ENCODE measurements at places on chromosomes 7 and 10.

DNA sequence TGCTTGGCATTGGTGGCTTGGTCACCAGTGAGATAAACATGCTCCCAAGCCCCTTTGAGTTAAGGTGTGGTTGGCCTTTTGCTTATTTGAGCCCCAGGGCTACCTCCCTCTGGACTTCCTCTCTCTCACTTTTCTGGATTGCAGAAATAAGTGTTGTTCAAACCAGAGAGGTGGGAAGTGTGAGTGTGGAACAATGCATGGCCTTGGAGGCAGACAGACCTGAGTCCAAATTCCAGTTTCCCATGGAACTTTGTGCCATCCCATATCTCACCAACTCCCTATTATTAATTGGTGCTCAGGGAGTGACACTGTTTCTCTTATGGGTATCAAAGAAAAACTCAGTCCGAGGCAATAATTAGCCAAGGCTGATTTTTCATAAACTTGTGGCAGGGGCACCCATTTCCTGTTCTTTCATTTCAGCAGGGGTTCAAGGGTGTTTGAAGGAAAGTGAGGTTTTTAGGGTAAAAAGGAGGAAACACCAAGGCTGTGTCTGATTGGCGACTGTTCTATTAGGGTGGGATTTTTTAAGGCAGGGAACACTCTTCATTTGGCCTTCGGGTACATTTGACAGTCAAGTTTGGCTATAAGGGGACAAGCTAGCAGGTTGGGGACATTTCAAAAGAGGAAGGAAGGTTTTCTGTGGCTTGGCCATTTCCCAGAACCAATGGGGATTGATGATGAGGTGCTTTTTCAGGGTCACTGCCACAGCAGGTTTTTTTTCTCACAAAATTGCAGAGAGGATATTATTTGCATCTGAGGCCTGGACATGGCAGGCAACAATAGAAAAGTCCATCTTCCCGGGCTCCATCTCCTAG lies 148.8 kb upstream of the NPY start:
- no peak for DNase-seq

DNA sequence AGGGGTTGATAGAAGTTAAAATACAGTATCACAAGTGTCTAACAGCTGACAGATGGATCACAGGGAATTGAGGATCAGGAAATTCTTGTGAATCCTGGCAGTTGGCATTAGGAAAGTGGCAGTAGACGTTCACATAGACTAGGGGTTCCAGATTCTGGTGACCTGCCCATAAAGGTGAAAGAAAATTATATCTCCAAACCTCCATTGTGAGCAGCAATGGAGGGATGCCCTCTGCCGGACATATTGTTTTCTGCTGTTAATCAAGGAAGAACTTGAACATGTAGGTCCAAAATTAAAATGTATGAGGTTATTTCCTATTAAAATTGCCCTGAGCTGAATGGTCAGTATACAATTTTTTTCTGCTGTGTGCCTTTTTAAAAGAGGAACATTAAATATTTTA lies 5.1 kb downstream of the NME8 start:
- no peak for DNase-seq

GRCh38 chr10:58384544-58384998 lies 639 bp upstream of the TFAM start:
- no peak for DNase-seq

GRCh38 chr10:92567952-92568600 lies 5.8 kb downstream of the IDE start:
- no peak for DNase-seq

GRCh38 chr7:18570890-18571478 lies 75.4 kb downstream of the HDAC9 start:
- no peak for DNase-seq

DNA sequence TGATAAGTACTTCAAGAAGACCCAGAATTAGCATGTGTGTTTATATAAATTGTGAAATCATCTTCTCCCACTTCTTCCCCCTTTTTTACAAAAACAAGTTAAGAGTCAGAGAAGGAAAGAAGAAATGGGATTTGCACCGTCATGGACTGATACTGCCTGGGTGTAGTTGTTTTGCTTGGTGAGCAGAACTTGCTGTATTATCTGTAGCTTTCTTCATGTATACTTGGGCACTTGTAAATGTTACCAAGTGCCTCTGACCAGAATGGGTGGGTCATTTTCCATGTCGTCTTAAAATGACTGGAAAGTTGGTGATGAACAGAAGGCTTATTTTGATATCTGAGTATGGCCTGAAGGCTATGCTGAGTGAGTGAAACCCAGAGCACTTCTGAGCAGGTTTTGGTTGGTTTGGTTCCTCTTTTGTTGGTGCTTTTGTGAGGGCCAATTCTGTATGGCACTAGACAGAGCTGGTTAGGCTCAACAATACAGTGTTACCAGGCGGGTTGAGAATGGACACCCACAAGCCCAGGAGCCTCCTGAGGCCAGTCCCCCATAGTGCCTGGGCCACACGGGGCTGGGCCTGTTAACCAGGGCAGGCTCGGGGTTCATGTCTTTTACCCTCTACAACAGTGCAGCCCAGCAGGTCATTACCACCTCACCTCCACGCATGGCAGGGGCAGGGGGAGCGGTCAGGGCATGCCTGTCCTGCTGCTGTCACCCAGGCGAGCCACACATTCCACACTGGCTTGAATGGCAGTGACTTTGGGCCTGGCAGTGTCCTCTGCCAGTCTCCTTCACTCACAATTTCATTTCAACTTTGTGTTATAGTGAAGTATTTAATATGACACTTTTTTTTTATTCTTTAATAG lies 115.1 kb downstream of the CCNY start:
- no peak for DNase-seq

Measured in NCI-H1417 treated with DMSO at 0.1 percent for 48 hours (cell line).